ENCODE measurements at places on chromosomes 6 and 20.

DNA sequence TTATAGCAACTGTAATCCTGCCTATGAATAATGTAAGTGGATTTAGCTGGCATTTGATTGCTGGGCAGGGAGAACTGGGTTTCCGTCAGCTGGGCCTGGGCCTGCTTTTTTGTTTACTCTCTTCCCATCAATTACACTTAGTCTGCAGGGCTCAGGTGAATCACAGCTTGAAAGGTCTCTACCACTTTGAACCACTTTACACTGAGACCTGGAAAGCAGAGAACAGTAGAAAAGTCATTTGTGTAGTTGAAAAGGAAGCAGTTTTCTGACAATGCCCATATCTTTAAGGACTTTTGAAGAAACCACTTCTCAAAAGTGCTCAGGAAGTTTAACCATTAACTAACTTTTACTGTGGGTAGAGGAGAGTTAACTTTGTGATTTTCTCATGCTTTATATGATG is 315.4 kb upstream of the SASH1 start:
- no peak for DNase-seq

DNA sequence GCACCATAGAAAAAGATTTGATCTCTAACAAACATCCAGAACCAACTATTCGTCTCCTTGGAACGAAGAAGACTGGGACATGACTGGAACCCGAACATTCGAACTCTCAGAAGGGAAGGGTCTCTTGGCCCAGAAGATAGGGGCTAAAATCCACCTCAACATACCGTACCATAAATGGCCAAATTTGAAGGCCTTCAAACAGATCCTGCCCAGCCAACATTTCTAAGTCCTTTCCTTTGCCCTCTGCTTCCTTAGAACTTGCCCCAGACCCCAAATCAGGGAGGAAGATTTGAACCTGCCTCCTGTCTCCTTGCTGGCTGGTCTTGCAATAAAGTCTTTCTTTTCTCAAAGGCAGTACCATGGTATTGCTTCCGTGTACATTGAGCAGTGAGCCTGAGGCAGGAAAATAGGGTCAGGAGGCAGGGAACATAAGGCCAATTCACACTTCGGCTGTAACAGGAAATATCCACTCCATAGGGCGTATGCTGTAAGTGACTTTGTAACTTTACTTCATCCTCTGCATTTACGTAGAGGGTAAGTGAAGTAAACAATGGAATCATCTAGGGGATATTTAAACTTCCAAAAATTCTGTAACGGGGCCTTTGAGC is 1.8 kb upstream of the PXDC1 start:
- no peak for DNase-seq

- DNase-seq, result no peak
These were observed 12.9 kb upstream of the HIVEP1 start for GRCh38 chr6:11999246-11999645.

- DNase-seq, result no peak
These were observed 3.7 kb downstream of the JPH2 start for GRCh38 chr20:44183282-44183681.

DNA sequence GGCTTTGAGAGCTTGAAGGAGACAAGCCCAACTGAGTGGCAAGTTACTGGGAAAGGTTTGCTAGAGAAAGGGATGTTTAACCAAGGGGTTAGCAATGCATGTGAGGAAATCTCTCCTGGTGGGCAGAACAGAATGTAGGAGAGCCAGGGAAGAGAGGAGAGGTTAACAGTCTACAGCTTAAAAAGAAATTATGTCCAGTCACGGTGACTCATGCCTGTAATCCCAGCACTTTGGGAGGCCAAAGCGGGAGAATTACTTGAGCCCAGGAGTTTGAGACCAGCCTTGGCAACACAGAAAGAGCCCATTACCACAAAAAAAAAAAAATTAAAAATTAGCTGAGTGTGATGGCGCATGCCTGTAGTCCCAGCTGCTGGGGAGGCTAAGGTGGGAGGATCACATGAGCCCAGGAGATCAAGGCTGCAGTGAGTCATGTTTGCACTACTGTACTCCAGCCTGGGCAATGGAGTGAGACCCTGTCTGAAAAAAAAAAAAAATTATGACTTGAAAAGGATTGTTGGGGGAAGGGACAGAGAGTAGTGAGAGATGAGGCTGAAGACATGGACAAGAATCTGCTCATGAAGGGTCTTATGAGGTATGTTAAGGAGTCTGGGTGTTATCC is 264.9 kb downstream of the TBC1D7 start:
- DNase-seq, result no peak

GRCh38 chr6:165726965-165727381 is 63.9 kb upstream of the PDE10A start:
- no peak for DNase-seq

DNA sequence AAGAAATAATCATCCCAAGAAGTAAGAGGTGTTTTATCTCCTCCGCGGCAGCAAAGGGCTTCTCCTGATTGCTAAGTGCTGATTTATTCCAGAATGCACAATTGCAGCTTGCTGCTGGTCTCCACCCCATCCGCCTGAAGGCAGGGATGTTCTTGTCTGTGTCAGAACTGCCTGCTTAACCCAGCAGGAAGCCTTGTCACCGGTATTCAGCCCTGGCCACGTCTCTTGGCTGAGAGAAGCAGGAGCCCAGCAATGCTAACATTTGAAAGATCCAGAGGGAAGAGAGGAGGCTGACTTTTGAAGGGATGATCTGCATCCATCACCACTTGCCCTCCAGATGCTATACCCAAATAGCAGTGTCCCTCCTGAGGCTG is 4.2 kb downstream of the SCML4 start:
- peak; percentile 93 for DNase-seq

Measured in ELF-1 (cell line).